ENCODE measurements at places on chromosomes 2 and 18. TPM values are rescaled to one million over a fixed set of nuclear protein-coding genes. Genes with fewer than 3 reads are reported as not detected.
A peak's percentile ranks its signal among the peaks of the same experiment; 100 is the strongest.

GRCh38 chr2:3294069-3294468 is 83.5 kb downstream of the EIPR1 start:
- DNase-seq = no peak

DNA sequence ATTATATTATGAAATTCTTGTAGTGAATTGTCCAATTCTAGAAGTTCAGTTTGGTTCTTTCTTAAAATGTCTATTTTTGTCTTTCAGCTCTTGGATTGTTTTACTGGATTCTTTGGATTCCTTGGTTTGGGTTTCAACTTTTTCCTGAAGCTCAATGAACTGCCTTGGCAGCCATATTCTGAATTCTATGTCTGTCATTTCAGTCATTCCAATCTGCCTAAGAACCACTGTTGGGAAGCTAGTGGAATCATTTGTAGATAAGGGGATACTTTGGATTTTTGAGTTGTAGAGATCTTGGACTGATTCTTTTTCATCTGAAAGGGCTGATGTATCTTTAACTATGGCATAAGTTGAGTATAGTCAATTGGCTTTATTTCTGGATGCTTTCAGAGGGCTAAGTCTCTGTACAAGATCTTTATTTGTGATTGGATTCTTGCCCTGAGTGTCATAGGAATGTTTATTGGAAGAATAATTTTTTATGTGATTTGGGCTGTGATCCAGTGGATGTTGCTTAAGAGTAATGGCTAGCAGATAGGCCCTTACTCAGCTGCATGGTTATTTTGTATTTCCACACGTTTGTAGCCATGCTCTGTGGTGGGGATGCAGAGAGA is 42.3 kb downstream of the SERPINB7 start:
- no peak for DNase-seq

The ST8SIA3 gene
- total RNA-seq = not detected

The KRTCAP3 gene
- 4.2 TPM for total RNA-seq

- DNase-seq = no peak
Observed at GRCh38 chr2:176136374-176137251, 7.1 kb downstream of the HOXD8 start.

The STARD6 gene
- total RNA-seq = not detected

DNA sequence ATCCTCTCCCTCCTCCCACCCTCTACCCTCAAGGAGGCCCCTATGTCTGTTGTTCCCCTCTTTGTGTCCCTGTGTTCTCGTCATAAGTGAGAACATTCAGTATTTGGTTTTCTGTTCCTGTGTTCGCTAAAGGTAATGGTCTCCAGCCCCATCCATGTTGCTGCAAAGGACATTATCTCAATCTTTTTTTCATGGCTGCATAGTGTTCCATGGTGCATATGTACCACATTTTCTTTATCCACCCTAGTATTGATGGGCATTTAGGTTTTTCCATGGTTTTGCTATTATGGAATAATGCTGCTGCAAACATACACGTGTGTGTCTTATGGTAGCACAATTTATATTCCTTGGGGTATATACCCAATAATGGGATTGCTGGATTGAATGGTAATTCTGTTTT is 33.0 kb downstream of the PUM2 start:
- DNase-seq = no peak

The DNER gene
- total RNA-seq = not detected

DNA sequence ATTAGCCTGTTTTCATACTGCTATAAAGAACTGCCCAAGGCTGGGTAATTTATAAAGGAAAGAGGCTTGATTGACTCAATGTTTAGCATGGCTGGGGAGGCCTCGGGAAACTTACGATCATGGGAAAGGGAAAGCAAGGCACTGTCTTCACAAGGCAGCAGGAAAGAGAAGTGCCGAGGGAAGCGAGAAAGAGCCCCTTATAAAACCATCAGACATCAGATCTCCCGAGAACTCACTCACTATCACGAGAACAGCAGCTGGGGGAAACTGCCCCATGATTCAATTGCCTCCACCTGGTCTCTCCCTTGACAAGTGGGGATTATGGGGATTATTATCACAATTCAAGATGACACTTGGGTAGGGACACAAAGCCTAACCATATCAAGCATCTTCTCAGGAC is 23.3 kb downstream of the RHOB start:
- DNase-seq = no peak

- no peak for DNase-seq
Observed at GRCh38 chr2:231527091-231527395, 3.2 kb downstream of the NMUR1 start.

DNA sequence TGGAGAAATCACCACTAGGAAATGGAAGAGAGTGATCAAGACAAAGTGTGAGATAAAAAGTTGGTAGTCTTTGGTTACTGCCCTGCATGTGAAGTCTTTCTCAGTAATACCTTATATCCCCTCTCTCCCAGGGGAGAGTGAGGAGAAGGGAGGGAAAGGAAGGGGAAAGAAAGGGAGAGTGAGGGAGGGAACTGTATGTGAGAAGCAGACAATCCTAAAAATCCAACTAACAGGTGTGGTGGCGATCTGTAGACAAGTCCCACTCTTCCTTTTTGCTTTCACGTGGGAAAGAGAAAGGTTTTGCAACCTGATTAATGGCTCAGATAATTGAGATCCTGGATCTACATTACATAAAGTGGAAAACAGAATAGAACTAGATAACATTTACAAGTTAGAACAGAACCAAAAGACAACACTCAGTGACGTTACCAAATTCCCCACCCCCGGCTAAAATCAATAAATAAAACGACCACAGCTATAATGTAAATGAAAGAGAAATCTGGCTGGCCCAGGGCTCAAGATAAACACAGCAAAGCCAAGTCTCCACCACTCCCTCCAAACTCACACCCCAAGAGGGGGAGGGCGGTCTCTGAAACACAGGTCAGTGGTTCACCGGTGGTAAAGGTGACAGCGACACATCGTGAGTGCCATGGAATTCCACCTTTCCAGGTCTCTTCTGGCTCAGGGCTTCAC is 10.0 kb upstream of the APCDD1 start:
- DNase-seq = no peak

DNA sequence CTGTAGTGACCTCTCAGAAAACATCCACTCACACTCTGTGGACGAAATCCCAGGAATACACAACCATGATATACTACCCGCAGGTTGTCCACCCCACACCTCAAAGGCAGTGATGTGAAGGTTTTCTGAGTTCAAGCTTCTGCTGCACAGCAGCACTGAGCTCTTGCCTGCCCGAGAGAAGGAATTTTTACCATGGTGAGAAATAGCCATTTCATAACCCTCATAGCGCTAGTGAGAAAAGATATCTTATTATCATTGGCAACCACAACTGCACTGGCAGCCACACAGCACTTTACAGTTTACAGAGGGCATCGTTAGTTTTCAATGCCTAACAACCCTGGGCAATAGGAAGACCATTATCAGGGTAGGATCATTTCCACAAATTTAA is 36.9 kb downstream of the NAPG start:
- DNase-seq = no peak

GRCh38 chr2:195406886-195407603 is 250.0 kb upstream of the SLC39A10 start:
- DNase-seq = peak; percentile 49

- no peak for DNase-seq
Observed at GRCh38 chr2:40737180-40737579, 285.3 kb upstream of the SLC8A1 start.

GRCh38 chr2:47267711-47268086 is 112.6 kb upstream of the STPG4 start:
- no peak for DNase-seq

DNA sequence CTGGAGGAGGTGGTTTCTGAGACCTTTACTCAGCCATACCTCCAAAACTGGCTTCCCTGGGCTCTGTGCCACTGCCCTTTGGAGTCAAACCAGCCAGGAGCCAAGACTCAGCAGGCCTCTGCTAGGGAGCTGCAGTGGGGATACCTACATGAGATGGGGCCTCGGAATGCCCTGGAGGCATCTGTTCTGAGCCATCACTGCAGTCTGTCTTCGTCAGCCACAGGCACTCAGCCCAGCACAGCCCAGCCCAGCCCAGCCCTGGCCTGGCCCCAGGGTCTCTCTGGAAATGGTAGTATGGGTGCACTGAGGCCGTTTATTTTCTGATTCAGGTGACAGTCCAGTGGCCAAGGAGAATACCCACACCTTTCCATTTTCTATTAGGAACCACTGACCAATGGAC is 209.8 kb downstream of the CELF4 start:
- DNase-seq = no peak

GRCh38 chr2:197277794-197278193 is 32.8 kb downstream of the ANKRD44 start:
- DNase-seq = no peak

Data from activated CD8-positive, alpha-beta T cell treated with anti-CD3 and anti-CD28 coated beads for 36 hours (primary cell).